ENCODE measurements at places on chromosomes 4 and X. TPM values are rescaled to one million over a fixed set of nuclear protein-coding genes. Genes with fewer than 3 reads are reported as not detected.

GRCh38 chr4:10124167-10124930 is 7.8 kb upstream of the WDR1 start:
- DNase-seq: peak; percentile 71

- DNase-seq: peak; percentile 14
These were observed 561 bp downstream of the IRAK1 start for GRCh38 chrX:154019061-154019621.

- no peak for DNase-seq
These were observed 58.0 kb upstream of the PPARGC1A start for GRCh38 chr4:23947826-23948225.

Gene ODAPH
- total RNA-seq: not detected

Gene LPAR4
- total RNA-seq: under 0.01 TPM

- DNase-seq: no peak
These were observed 50.6 kb downstream of the SCFD2 start for GRCh38 chr4:53315300-53315699.

Gene RPA4
- 0.44 TPM for total RNA-seq

Gene NKX6-1
- total RNA-seq: not detected

DNA sequence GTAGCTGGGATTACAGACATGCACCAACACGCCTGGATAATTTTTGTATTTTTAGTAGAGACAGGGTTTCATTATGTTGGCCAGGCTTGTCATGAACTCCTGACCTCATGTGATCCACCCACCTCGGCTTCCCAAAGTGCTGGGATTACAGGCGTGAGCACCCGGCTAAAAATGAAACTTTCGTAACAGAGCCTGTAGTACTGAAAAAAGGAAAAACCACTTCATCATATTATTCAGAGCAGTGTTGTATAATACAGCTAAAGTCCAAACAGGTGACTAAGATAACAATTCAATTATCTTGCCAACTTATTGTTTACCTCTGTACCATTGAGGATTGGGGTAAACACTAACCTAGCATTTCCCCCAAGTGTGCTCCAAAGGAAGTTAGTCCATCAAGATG is 43.9 kb upstream of the HPRT1 start:
- DNase-seq: no peak

Data from lung microvascular endothelial cell (primary cell).